ENCODE measurements at places on chromosomes 6 and 20. TPM values are rescaled to one million over a fixed set of nuclear protein-coding genes. Genes with fewer than 3 reads are reported as not detected.

DNA sequence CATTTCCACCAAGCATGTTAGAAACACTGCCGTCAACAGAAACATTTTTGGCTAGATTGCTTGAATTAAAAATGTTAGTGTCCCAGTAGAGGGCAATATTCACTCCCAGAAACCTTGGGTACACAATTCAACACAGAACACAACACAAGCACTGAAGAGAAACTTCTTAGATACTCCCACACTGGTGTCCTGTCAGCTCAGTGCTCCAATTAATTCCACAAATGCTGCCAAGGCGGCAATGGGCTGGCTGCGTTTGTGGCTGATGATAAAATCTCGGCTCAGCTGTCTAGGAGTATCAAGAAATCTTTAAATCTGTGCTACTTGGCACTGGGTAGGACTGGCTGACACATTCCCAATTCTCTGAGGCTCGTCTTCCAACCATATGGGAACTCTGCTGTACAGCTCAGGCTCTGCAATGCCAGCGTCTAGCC is 39.3 kb downstream of the BEND3 start:
- DNase-seq: no peak

DNA sequence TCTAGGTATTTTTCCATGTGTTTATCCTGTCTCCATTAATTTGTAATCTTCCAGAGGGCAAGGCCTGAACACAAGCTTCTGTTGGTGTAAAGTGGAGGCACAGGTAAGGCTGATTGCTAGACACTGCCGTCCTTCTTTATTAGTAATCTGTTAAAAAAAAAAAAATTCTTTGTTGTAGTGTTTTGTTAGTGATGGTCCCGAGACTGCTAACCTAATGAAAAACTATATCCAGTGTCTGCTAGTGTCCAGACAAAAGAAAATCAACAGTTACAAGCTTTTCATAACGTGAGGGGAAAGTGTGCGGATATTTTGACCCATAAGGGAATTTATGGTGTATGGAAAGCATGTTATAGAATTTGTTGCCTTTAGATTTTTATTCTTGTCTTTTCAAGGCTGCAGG is 4.2 kb upstream of the HIVEP1 start:
- DNase-seq: no peak

DNA sequence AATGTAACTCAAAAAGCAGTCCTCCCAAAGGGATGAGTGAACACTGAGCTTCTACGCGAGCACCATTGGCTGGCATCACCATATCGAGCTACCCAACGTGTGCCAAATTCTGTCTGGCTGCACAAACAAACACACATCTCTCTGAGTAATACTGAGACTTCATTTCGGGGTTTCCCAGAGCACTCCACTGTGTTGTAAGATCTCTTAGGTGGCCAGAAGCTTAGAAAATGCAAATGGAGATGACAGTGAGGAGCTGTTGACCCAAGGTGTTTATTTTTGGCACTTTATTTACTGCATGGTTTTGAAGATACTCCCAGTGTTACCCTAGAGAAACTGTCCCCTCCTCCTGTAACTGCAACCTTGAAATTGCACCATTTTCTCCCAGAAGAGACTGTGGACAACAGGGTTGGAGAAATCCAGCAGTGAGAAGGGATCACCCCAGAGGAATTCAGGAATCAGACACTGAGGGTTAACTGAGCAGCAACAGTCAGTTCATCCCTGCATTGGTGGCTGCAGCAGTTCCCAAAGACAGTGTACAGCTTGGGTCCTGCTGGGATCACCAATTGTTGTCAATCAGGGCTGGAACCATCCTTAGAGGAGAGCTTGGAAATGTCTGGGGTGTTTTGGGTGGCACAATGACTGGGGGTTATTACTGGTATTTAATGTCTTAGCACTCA is 1.0 kb upstream of the RIPOR2 start:
- DNase-seq: no peak

Gene FILIP1
- 78.2 TPM for total RNA-seq

- no peak for DNase-seq
Measured at GRCh38 chr20:62908971-62909791, 17.1 kb downstream of the DIDO1 start.

GRCh38 chr6:104711371-104711770 is 148.3 kb downstream of the HACE1 start:
- DNase-seq: no peak

- no peak for DNase-seq
Measured at GRCh38 chr6:44333273-44333919, 9.1 kb upstream of the SPATS1 start.

DNA sequence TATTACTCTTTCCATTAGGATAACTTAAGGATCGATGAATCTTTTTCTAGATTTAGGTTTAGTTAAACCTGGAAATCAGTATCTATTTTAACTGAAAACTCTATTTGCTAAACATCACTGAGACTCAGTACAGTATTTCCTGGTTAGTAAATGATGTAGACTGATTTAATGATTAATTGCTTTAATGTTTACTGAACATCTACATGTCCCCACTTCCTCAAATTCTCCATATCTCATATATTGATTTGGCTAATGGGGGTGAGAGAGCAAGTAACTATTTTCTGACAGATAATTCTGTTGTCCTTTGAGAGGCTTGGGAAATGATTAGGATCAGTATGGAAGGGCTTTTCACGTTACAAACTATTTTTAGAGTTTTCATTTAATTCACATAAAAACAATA is 10.3 kb downstream of the MKKS start:
- DNase-seq: no peak

Gene GTSF1L
- total RNA-seq: not detected
